ENCODE measurements at places on chromosomes 3 and 15.

- no peak for DNase-seq
These were observed 3.5 kb downstream of the CHD2 start for GRCh38 chr15:92903631-92903965.

GRCh38 chr3:119149484-119149883, 3.5 kb downstream of the TEX55 start:
- no peak for DNase-seq

DNA sequence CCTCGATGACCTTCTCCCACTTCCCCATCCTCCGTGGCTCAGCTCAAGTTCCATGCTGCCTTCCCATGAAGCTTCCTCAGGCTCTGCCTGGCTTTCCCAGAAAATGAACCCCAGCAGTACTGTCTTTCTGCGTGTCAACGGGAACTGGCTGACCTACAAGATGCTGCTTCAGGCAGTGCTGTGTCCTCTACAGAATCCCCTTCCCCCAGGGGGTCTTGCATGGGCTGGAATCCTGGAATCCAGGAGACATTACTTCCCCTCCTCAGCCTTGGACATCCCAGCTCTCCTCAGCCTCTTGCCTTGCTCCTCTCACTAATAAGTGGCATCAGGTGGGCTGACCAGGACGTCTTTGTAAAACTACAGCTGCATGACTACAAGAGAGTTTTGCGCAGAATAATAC, 5.4 kb downstream of the CCDC12 start:
- no peak for DNase-seq

GRCh38 chr3:44886561-44886960, 12.2 kb downstream of the TGM4 start:
- no peak for DNase-seq

- DNase-seq, result no peak
These were observed 49.1 kb downstream of the CCK start for GRCh38 chr3:42216931-42217333.

DNA sequence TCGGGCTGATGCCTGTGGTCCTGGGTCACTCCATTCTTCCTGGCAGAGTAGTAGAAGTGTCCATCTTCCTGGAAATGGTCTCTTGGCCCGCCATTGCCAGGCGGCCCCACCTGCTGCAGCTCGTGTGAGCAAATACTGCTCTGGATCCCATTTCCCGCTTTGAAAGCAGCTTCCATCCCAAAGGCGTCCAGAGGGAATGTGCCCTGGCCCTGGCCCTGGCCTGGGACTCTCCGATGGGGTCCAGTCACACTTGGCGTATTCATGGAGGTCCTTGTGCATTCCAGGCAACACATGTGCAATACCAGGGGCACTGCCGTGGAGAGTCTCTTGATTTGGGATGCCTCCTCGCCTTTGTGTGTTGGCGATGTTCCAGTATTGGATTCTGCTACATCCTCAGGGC, 111.1 kb downstream of the SNRPN start:
- no peak for DNase-seq

GRCh38 chr3:59938828-59939227, 889.0 kb upstream of the CFAP20DC start:
- DNase-seq, result no peak

DNA sequence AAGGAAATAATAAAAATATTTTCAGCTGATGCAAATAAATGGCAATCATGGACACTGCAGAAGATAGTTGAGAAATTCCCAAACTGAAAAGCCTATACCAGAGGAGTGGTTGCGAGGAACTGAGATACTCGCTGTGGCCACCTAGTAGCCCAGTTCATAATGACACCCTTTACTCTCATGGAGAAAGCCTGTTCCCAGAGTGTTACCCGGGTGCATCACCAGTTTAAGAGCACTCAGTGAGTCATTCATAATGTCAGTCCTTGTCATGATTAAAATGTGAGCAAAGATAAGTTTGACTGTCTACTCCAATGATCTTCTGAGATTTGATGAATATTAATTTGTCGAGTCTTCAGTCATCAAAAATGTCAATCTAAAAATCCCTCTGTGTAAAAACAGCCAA, 138.4 kb upstream of the LRRC3B start:
- no peak for DNase-seq

DNA sequence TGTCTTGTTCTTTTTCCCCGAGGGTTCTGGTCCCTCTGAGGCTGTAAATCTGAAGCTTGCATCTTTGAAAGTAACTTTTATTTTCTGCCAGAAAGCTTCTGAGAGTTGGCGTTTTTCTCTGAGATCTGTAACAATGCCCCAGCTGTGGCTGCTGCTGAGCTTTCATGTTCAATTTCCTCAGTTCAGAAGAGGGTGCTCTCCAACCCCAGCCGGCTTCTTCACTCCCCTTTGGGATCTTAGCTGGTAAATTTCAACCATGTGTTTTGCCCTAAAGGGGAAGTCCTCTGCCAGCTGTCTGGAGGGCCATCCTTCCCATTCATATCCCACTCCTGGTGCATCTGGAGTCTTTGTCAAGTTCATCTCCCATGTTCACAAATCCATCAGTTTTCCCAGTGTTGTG, 18.3 kb upstream of the CFAP100 start:
- DNase-seq, result no peak

GRCh38 chr3:48413611-48414010, 16.3 kb downstream of the PLXNB1 start:
- DNase-seq, result no peak

- no peak for DNase-seq
These were observed 684 bp downstream of the CAPN3 start for GRCh38 chr15:42359985-42360384.

DNA sequence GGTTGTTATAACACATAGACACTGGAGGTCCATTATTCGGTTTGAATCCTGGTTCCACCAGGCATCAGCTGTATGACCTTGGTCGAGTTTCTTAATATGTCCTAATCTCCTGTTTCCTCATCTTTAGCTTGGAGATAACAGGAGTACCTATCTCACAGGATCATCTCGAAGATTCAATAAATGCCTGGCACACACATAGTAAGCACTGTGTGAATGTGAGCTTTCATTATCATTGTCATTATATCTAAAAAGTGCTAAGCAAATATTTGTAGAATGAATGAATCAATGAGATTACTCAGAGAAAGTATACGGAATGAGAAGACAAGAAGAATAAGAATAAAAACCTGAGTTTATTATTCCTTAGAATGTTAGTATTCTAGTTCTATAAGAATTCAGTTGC, 227.4 kb upstream of the CFAP20DC start:
- no peak for DNase-seq

DNA sequence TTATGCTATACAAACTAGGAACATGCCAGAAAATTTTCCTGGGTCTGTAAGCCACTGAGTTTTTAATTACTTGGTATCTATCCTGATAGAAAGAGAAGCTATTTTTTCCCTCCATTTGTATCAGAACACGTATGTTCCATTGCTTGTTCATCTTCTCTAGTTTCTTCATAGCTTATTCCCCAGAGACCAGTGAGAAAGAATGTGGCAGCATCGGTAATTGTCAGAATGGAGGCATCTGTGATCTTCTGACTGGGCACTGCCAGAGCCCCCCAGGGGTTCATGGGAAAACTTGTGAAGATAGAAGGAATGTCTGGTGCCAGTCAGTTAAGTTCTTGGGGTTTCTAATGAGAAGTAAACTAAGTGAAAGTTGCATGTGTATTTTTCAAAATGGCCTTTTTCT, 720.2 kb upstream of the GOLIM4 start:
- no peak for DNase-seq

- no peak for DNase-seq
These were observed 13.5 kb downstream of the CCDC80 start for GRCh38 chr3:112627419-112627818.

DNA sequence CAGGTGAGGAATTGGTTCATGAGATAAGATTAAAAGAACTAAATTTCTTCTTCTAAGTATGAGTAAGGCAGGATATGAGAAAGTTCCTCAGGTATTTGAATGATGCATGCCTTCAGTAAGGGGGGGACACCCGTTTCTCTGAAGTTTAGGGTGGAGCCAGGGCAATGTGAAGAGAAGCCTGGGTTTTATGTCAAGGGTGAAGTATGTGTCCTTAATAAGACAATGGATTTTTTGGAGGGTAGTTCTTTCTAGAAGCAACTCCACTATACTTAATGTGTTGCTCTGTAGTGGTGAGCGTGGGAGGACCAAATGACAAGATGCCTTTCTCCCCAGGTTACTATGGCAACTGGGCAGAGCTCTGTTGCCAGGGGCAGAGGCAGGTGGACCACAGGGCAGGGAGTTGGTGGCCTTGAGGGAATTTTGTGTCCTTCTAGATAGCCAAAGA, 44.0 kb downstream of the PHLDB2 start:
- DNase-seq, result no peak

DNA sequence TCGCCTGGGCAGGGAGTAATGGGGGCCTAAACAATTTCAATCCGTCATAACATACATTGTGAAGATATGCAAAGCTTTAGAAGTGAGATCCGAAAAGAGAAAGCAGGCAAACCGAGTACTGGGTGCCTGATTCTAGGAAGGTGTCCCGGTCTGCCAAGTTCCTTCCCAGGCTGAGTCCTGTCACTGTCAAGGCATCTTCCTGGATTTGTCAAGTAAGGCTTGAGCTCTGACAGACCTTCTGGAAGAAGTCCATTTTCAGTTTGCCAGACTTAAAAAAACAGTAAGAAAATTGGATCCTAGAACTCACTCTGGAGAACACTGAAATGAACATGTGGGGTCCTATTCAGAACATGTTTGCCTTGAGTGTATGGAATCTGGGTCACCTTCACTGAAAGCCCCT, 253.9 kb downstream of the RORA start:
- DNase-seq, result no peak

DNA sequence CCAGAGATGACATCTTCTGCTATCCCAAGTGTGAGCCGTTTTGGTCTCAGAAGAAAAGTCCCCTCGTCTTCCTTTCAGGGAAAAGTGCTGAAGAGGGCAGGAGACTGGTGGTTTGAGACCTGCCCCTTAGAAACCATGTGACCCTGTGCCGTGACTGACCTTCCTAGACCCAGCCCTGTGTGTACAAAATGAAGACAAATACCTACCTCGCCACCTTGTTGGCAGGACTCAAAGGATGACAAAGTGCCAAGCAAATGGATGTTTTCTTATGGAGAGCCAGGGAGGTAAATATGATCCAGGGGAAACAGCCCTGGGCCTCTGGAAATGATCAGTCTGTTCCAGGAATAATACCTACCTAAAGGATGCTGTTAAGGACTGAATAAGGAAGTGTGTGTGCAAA, 41.3 kb downstream of the FAM174B start:
- DNase-seq, result no peak

DNA sequence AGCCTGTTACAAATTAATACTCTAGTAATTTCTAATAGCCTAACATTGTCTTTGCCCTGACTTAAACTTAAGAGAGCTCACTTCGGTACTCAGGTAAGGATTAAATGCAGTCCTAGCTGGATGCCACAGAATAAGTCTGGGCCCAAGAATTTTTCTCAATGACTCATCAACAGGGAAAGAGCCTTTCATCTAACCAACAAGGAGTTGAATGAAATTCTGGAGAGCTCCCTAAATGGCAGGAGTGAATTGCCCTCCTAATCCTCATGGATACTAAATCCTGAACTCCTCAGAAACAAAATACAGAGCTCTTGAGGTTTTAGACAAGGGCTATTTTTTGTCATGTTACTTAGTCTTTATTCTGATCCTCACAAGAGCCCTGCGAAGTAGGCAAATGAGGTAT, 159.5 kb downstream of the PLCH1 start:
- DNase-seq, result no peak

DNA sequence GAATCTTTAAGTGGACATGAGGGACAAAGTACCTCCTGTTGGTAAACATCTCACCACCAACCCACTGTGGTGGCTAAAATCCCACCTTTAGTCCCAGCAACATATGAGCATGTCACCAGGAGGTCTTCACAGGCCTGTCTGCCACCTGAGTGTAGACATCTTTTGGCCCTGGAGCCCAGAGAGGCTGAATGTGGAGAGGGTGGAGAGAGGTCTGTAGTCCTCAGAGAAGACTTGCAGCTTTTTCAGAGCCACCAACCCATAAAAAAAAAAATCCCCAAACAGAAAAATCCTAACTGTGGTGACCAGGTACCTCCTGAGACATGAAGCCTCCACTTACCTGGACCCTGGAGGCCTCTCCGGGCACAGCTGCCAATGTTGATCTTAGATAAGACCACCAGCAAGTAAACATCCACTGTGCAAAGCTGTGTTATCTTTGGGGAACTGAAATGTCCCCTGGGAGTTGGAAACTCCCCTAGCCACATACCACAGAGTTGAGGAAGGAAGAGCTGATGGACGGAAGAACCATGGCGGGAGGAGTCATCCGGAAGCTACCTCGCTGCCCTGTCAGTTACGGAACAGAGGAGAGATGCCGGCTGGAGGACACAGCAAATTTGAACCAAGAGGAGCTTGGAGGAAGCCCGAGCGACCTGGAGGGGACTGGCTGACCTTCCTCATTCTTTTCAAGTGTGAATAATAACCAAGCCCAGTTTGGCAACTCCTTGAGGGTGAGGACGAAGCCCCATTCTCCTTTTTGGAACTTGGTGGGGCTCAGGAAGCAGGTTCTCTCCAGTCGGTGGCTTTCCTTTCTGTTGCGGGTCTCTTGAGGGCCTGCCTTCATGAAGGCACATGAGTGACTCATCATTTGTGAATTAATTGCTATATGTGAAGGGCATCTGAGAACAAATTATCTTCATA, at the start of gene GHRL:
Gene GHRL, minus strand, starts transcription at position 443 of the 915 bp plus-strand sequence. CDS start 2,767 bp downstream, outside the sequence.
- DNase-seq, result no peak

DNA sequence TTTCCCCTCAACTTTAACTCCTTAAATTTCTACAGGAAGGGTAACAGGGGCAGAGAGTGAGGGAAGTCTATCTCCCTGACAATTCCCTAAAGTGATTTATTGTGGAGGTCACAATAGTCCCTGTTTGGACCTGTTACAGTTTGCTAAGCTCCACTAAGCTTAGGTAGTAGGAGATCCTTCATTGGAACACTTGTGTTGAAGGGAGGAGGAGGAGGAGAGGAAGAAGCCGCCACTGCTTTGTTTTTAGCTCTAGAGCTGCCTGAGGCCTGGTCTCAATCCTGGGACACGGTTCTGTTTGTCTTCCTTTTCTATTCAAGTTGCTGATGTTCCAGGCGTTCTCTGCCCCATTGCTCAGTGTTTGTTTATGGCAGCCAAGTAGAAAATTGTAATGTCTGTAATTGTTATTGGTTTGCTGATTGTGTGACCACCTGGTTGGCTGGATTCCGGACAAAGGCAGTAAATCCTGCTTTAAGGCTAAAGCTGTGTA, 48.4 kb downstream of the HES1 start:
- DNase-seq, result no peak

GRCh38 chr3:44989636-44990373, 13.8 kb downstream of the EXOSC7 start:
- DNase-seq, result no peak

DNA sequence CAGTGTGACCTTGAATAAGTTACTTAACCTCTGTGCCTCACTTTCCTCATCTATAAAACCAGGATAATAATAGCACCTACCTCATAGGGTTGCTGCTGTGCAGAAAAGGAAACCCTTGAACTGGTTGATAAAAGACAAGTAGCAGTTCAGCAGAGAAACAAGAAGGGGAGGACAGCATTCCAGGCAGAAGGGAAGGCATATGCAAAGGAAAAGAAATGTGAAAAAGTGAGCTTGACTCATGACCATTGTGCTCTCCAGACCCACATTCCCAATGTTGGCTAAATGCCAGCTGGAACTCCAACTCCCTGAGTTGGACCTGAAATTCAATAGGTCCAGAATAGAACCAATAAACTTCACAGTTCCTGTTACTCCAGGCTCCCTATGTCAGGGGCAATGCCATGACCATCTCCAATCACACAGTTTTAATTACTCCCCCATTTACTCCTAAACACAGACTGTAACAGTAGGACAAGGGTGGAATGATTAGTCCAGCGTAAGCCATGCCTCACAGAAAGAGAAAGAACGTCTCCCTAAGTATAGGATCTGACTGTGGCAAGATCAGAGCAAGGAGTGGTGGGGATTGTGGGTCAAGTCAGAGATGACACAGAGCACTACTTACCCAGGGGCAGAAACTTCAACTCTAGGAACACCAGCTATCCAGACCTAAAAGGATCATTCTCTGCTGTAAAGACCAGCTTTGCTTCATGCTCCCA, 26.9 kb downstream of the PRKAR2A start:
- DNase-seq, result no peak

Data from stimulated activated CD8-positive, alpha-beta memory T cell treated with anti-CD3 and anti-CD28 coated beads, Interleukin-7, amount 100 ng/mL, for 4 hours (primary cell).